ENCODE measurements at places on chromosomes 7 and 10.
A peak's percentile ranks its signal among the peaks of the same experiment; 100 is the strongest.

- DNase-seq = no peak
Observed at GRCh38 chr7:33237036-33237435, 107.7 kb downstream of the BBS9 start.

DNA sequence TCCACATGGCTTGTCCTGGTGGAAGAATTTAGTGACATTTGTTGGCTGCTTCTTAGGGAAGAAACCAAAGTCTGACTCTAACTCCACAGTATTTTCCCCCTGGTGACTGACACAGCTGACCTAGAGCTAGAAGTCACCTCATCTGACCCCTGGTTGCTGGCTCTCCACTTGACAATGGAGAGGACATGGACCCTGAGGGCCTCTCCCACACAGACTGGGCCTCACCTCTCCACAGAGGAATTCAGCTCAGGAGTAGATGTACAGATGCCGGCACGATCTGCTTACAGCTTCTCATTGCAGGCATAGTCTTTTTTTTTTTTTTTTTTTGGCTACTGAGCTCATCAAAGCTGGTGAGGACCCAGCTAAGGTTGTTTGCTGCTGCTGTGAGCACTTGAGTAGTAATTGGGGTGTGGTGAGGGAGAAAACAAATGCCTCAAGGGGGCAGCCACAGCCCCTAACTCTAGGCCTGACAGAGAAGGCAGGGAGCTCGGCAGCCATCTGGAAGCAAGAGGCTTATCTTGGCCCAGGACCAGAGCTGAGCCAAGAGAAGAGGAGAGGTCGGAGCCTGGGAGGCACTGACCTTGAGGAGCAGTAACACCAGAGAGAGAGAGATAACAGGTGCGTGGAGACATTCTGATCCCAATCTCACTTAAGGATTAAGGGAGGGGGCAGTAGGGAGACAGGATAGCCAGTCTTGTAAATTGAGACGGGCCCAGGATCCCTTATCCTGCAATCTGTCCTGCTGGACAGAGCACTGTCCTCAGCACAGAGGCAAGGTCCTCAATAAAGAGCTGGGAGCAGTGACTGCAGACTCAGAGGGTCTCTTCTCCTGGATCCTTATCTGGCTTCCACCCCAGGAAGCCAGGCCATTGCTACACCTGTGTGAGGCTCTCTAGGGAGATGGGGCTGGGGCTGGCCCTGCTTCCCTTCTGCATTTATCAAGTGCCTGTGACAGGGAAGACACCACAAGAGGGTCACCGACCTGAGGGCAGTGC, 9.4 kb downstream of the PRSS58 start:
- DNase-seq = no peak

DNA sequence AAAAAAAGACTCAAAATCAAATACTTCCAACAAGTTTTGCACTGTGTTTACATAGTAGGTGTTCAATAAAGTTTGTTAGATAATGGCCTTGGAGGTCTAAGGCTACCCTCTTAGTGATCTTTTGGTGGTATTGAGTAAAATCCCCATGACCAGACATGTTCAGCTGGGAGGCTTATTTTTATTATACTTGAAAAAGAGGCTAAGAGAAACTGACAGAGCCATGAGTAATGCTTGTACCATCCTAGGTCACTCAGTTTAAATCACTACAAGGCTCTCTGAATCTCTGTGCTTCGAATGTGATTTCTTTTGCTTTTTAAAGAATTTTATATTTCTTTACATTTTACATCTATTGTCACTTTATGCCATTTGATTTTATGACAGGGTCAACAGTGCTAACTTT, 90.5 kb downstream of the TWIST1 start:
- DNase-seq = no peak

GRCh38 chr7:90007831-90008230, 146.4 kb upstream of the STEAP1 start:
- DNase-seq = no peak

DNA sequence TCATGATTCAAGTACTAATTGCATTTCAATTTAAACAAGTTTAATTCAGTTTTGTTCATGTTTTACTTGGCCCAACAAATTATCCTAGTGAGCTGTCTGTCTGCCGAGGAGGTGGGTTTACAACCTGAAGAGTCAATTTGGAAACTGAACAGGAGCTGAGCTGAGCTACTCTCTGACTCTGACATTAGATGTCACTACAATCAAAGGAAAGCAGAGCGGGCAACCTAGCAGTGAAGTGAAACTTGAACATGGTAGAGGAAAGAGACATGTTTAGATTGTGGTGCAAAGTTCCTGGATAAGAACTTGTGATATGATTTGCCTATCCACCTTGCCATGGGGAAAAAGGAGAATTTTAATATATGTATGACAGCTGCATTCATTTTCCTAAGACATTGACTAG, 9.6 kb upstream of the AGR3 start:
- DNase-seq = peak; percentile 26

DNA sequence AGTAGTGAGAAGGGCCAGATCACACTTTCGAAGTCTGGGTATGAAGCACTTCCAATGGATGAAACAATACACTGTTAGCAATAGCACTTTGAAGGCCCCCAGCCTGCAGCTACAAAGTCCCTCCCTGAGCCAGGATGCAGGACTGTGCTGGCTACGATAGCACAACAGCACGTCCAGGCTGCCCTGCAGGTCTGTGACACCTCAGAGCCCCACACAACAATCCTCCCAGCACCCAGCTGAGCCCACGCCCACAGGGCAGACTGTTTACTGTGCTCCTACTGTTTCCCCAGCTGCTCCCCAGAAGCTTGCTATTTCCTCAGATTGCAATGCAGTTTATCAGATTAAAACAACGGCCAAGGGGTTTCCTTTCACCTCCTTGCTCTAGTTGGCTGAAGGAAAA, 71.4 kb downstream of the HTR5A start:
- DNase-seq = no peak

DNA sequence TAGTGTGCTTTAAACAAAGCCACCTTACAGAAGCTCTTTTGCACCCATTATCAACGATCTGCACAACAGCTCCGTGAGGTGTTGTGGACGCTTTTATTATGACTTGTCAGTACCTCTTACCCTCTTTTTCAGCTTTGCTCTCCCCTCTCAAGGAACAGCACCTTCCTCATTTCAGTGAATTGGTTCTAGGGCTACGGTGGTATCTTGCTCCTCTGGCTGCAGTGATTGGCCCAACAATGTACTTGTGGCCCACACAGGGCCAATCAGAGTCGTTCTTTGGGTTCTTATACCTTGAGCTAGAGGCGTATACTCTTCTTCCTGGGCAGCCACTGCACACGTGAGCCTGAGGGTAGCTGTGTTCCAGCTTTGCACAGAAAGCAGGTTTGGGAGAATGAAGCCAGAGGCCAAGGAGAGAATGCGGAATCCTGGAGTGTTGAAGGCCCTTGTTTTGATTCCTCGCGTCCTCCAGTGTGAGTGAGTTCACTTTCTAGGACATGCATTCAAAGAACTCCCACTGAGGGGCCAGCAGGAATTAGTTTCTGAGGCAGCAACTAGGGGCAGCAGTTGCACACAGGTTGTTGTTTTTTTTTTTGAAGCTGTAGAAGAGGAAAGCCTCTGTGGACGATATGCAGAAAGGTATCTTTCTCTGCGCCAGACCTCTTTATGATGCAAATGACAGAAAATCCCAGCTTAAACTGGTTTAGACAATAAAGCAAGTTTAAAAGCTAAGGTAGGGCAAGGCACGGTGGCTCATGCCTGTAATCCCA, 49.8 kb upstream of the PDZD8 start:
- DNase-seq = no peak

DNA sequence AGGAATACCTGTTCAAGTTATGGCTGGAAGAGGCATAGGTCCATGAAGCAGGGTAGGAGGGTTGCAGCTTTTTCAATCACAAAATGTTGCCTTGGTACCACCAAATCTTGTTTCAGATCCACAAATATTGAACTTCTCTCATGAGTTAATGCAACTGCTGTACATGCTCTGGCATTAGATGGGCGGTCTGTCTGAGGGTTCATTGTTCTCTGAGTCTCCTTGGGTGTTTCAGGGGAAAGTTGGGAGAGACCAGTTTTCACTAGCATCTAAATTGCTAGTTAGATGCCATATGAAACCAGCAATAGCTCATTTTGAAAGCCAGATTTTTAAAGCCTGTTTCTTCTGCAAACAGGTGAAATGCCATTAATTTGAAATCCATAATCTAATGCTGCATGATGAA, 27.8 kb upstream of the ELMO1 start:
- DNase-seq = no peak

DNA sequence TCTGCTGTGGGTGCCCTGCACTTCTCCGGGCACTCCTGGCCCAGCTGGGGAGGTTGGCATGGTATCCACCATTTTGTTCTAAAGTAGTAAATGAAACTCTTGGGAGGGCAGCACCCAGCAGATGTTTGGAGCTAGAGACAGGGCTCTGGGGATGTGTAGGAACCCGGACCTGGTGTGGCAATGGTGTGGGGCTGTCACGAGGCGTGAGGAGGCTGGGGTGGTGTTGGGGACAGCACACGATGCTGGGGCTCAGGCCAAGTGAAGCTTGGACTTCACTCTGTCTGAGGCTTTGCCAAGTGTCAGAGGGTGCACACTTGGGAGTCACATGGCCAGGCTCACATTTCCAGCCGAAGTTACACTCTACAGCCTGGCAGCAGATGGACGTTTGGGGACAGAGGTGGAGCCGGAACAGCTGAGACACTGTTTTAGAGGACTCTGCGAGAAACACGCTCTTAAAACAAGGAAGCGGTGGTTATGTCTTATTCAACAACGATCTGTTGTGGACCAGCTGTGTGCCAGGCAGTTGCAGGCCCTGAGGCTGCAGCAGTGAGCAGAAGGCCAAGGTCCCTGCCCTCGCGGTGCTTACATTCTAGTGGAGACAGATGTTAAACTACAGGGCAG, 118.2 kb downstream of the CUX1 start:
- DNase-seq = no peak

GRCh38 chr7:70285854-70286253, 687.6 kb downstream of the AUTS2 start:
- DNase-seq = no peak

- no peak for DNase-seq
Observed at GRCh38 chr10:7407368-7408290, 3.2 kb downstream of the SFMBT2 start.

- no peak for DNase-seq
Observed at GRCh38 chr10:90424730-90425129, 433.1 kb downstream of the HTR7 start.

- no peak for DNase-seq
Observed at GRCh38 chr10:126226205-126226604, 162.1 kb downstream of the ADAM12 start.

- DNase-seq = no peak
Observed at GRCh38 chr10:785861-786214, 96.4 kb upstream of the DIP2C start.

- peak; percentile 37 for DNase-seq
Observed at GRCh38 chr7:133207687-133208086, 45.2 kb upstream of the EXOC4 start.

GRCh38 chr10:103241262-103242011, 4.2 kb upstream of the RPEL1 start:
- DNase-seq = no peak

DNA sequence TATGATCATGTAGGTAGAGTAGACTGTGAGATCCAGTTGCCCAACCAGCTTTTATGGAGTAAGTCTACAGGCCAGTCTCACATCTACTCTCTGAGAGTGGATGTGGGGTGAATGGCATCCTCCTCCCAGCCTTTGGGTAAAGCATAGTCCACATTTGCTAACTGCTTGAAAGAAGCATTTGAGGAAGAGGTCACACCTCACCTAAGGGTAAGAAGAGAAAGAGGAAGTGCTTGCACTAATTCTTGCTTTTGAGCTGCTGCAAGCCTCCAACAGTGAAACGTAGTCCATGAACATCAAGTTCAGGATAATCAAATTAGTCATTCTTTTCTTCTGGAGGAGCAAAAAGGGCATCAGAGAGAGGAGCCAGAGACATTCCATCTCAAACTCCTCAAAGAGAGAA, 93.9 kb upstream of the AGR3 start:
- DNase-seq = no peak

GRCh38 chr7:43004082-43004481, 71.9 kb downstream of the MRPL32 start:
- DNase-seq = peak; percentile 28
